ENCODE measurements at places on chromosomes 6 and 20.

DNA sequence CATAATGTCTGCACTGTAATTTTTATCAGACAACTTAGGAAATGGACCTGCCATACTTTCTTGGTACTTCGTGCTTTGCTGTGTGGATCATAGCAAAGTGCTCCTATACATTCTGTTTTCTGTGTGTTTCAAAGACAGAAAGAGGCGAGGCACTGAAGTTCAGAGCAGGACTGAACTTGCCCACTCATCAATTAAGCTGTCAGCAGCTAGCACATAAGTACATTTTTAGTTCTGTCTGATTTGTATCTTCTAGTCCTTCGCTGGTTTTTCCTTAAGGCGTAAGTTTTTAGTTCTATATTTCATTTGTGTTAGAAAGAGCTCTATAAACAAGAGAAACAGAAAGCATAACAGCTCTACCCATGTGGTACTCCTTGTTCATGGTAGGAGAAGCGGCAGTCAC lies 42.1 kb downstream of the MAP3K4 start:
- DNase-seq, result no peak

DNA sequence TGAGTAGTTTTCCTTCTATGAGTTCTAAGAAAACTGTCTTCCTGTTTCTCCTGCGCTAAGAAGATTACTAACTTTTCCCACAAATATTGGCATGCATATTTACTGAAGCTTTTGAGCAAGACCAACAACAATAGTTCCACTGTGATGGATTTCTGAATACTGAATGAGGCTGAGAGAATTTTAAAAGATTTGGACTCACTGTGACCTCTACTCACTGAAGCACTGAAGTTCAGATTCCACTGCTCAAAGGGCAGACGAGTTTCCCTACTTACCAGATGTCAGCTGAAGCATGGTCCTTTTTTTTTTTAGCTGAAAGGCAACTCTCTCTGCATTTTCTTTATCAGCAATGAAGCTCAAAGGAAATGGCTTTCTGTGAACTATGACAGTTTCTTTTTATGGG lies 718.5 kb downstream of the RFPL4B start:
- DNase-seq, result no peak

- DNase-seq, result no peak
Measured at GRCh38 chr6:20159781-20160540, 52.3 kb downstream of the MBOAT1 start.

DNA sequence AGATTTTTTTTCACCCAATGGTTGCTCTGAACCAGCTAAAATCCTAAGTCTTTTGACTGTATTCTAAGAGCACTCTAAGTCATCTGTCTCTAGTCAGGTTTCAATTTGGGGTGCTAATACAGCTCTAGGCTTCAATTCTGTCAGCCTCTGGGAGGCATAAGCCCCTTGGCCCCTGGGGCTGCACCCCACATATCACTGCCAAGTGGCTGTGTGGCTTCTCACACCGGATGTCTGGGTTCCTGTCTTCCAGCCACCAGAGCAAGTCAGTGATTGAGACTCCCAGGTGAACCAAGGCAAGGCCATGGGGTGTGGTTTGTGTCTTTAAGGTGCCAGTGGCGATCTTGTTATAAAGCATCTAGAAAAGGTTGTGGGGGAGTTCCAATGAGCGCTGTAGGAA lies 136.5 kb downstream of the TMEM242 start:
- no peak for DNase-seq

- no peak for DNase-seq
Measured at GRCh38 chr6:7463785-7464184, 74.2 kb downstream of the RIOK1 start.

DNA sequence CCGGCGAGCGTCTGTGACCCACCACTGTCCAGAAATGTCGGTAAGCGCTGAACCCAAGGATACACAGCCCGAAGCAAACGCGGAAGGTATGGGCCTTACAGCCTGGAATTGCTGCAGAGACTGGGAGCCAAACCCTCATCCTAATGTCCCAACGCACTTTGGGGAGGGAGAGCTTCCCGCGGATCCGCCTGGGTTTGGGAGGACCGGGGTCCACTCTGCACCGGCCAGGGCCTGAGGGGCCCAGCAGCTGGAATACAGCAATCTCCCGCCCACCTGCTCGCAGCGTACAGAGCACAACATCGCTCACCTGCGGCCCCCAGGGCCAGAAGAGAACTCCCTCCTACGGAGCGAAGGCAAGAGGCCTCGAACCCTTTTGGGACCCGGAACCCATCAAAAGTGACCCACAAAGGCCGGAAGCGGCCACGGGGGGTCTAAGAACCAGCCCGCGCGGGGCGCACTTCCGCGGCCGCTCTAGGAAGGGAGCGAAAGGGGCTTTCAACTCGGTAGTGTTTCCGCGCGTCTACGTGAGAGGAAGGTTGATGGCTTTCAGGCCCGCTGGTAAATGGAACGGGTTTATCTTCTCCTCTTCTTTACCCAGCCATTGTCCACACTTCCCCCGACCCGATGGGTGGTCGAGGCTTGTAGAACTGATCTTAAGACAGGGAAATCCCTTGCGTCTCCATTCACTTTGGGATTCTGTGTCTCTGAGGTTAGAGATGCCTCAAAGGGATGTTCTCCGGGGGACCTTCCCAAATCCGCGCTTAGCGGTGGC lies at the start of gene ZSCAN12:
TSS of gene ZSCAN12 (minus strand) at position 398 of the 772 bp plus-strand sequence. CDS start 1,342 bp downstream, outside the sequence.
- peak; percentile 90 for DNase-seq

- DNase-seq, result no peak
Measured at GRCh38 chr6:14305131-14305530, 187.6 kb downstream of the CD83 start.

DNA sequence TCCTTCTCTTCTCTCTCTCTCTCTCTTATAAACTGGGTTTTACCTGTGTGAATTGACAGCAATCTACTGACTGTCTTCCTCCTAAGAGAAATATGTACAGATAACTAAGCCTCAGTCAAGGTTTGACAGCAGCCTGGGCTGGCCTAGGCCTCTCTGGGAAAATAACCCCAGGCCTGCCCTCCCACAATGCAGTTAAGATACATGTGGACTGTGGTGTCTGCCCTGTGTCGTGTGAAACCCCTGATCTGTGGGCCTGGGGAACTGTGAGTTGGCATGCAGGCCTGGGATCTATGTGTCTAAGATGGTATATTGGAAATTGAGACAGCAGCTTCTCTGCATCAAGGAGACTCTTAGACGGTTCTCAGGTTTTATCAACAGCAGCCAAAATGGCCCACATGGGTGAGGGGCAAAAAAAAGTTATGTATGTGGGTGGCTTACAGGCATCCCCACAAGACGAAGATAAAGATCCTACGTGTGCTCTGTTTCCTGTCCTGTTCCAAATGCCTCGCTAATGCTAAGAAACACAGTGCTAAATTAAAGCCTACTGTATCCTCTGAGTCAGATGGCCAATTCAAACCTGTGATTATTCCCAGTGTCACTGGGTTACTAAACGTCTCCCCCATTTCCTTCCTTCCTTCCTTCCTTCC lies 19.0 kb downstream of the LRFN2 start:
- no peak for DNase-seq

GRCh38 chr6:8065519-8065911 lies 1.3 kb upstream of the BLOC1S5 start:
- no peak for DNase-seq

DNA sequence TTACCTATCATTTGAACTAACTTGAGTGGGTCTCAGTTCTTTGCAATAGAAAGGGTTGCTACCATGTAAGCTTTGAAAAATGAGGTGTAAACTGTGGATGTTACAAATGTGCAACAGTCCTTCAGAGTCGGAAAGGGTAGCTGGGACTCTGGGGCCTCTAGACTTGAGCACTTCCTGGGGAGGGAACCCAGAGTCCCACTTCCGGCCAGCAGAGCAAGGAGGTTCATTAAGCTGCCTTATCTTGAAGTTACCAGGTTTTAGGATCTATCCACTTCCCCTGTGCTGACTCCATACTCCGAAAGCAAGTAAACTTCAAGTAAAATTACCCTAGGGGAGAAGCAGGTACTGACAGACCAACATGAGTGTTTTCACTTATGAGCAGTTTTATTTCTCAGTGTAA lies 9.4 kb downstream of the TRIM10 start:
- DNase-seq, result no peak

- DNase-seq, result no peak
Measured at GRCh38 chr6:107144666-107145065, 29.4 kb upstream of the BEND3 start.

DNA sequence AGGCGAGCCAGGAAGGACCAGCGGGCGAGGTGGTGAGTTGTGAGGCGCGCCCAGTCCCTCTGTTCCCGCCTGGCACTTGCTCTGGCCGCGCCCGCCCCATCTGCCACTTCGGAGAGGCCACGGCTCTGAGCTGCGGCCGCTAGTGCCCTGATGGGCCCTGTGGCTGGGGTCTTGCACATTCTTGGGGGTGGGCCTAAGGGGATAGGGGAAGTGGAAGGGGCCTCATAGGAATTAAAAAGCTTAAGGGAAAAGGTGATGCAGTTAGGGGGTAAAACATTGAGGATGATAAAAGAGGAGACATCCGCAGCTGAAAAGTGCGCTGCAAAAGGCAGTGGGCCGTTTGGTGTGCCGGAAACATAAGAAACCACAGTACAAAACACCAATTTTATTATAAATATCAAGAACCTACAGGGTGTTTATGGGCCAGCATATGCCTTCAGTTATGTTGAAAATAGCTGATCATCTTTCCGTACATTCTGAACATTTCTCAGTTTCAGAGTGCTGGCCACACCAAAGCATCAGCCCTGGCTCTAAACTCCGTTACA lies 1.1 kb upstream of the PSMB8 start:
- DNase-seq, result no peak

All from activated naive CD8-positive, alpha-beta T cell treated with anti-CD3 and anti-CD28 coated beads, Interleukin-2, amount 10 ng/mL, durations not matched to agents 7 days and 5 days (primary cell).